ENCODE measurements at places on chromosomes 6 and 20.
A peak's percentile ranks its signal among the peaks of the same experiment; 100 is the strongest.

DNA sequence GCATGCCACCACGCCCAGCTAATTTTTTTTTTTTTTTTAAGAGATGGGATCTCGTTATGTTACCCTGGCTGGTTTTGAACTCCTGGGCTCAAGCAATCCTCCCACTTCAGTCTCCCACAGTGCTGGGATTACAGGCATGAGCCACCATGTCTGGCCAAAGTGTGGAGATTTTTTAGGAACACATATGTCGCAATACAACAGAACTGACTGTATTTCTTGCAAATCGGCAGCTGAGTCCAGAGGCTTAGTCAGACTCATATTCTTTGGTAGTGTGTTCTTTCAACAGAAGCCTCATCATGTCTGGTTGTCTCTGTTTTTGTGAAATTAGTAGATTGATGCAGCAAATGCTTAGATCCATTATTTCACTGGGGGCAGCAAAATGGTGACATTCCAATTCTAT lies 23.9 kb upstream of the CD164 start:
- no peak for DNase-seq

DNA sequence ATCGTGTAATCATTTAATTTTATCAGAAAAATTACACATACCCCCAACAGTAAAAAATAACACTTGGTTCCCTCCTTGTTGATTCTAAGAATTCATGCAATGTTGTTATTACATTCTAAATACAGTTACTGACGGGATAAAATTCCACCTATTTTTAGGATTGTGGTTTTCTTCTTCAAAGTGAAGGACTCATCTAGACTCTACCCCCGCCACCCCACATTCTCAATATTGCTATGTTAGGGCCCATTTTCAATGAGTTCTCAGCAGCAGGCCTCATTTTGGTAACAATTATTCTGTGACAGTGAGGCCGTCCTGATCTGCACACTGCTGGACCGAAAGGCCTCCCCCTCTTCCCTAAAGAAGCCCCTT lies 43.5 kb downstream of the PREX1 start:
- no peak for DNase-seq

DNA sequence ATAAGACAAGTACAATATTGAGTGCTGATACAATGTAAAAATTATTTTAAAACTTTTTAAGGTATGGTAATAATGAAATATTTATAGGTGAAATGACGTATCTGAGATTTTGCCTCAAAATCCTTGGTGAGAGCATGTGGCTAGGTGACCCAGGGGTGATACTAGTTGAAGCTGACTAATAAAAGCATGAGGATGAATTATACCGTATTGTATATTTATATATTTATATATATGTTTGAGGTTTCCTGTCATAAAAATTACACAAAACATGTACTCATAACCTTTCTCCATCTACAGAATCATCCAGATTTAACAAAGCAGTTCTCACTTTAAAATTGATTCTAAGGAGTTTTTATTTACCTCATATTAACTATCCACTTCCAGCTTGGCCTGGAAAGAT lies 358.1 kb downstream of the CDKAL1 start:
- no peak for DNase-seq

DNA sequence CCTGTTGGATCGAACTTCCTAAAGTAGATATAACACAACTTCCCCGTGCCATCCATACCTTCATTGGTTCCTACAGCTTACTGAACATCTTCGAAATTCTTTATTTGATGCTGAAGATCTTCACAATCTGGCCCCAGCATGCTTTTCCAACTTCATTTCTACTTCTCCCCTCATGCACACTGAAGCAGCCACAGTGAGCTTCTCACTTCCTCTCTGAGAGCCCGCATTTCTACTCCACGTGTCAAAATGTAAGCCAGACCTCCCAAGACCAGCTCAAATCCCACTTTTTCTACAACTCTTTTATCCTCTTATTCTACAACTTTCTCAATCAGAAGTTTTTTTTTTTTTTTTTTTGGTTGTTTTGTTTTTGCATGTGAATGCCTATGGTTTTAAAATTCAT lies 254.7 kb downstream of the GMPR start:
- no peak for DNase-seq

GRCh38 chr6:159961528-159961927 lies 7.4 kb upstream of the IGF2R start:
- no peak for DNase-seq

- no peak for DNase-seq
Observed at GRCh38 chr6:94401311-94401710, 982.0 kb upstream of the EPHA7 start.

- no peak for DNase-seq
Observed at GRCh38 chr6:38676974-38677544, 25.9 kb downstream of the GLO1 start.

GRCh38 chr6:144777249-144777648 lies 492.1 kb downstream of the UTRN start:
- no peak for DNase-seq

DNA sequence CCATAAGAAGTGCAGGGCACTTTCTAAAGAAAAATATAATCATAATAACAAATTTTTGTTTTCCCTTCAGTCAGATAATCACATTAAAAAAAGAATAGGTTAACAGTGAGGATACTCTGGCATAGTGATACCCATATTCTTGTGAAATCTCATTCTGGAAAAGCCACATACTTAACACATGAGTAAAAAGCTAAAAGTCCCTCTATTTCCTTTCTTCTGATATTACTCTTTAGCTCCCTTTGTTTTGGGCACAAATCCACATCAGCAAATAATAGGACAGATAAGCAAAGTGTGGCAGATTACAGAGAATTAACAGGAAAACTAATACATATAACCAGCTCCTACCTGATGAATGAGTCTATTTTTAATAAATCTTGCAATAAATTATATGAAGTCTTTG lies 15.8 kb downstream of the SHPRH start:
- no peak for DNase-seq

DNA sequence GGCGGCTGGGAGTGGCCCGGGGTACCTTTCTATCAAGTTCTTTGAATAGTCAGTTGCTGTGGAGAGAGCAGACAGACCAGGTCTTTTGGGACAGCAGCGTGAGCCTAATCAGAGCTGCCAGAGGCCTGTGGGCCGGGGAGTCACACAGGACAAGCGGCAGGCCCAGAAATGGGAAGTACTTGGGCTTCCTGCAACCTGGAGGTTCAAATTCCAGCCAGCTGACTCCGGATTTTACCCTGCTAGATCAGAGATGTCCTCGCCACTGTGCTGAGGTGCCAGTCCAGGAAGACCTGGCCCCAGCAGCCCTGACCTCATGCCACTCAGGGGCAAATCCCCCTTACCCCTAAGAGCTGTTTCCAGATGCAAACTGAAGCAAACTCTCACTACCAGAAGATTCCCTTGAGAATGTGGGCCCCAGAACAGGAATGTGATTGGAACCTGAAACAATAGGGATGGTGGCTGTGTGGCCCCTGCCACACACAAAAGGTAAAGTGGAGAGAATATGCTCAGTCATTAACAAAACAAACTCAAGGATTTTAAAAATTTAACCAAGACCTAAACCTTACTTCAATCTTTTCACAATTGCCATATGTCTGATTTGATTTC lies 9.7 kb downstream of the BEND3 start:
- no peak for DNase-seq

DNA sequence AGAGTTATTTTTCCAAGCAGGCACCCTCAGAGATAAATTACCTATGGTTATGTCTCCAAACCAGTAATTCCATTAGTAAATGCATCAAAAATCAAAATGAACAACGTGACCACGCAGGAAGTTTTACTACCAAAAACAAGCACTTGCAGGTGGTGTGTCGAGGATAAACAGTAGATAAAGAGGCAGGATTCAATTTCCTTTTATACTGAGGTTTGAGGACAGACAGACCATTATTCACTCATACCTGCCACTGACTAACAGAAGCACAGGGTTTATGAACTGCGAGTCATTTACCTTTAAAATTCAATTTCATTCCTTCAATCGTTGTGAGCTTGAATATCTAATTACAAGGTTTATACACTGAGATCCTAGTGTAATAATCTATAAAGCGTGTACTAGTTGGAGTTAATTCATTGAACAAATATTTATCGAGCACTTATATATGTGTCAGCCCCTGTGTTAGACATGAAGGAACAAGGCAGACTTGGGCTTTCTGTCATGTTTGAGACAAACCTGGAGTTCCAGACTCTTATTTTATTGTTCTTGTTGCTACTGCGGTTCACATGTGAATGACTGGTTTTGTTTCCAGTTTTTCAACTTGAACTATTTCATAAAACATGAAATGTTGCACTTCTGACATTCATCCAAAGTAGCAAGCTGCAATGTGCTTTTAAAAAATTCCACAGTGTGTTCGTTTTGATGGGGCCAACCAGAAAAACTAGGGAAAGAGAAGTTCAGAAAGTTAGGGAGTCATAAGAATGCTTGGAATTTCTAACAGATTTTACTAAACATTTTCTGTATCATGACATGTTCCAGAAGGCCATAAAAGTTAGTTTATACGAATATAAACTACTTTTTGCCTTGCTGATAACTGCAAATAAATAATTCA lies 205.6 kb downstream of the UST start:
- no peak for DNase-seq

GRCh38 chr20:2174067-2174466 lies 72.4 kb downstream of the STK35 start:
- no peak for DNase-seq

- no peak for DNase-seq
Observed at GRCh38 chr6:56616967-56617366, 25.7 kb downstream of the DST start.

GRCh38 chr6:6543181-6543879 lies 45.2 kb upstream of the LY86 start:
- no peak for DNase-seq

DNA sequence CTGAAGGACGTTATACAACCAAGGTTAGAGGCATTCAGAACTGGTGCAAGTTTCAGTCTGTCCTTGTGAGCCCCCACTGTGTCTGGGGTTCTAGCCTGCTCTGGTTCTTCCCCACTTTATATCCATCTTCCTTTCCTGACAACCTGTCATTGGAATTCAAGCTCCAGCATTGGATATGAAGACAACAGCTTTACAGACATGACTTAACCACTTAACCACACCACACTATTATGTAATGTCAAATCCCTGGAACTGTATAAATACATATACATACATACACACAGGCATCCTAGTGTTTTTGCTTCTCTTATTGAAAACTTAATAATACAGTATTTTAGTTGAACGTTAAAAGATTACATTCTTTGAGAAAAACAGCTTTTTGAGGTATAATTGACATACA lies 217.9 kb upstream of the SGK1 start:
- no peak for DNase-seq

DNA sequence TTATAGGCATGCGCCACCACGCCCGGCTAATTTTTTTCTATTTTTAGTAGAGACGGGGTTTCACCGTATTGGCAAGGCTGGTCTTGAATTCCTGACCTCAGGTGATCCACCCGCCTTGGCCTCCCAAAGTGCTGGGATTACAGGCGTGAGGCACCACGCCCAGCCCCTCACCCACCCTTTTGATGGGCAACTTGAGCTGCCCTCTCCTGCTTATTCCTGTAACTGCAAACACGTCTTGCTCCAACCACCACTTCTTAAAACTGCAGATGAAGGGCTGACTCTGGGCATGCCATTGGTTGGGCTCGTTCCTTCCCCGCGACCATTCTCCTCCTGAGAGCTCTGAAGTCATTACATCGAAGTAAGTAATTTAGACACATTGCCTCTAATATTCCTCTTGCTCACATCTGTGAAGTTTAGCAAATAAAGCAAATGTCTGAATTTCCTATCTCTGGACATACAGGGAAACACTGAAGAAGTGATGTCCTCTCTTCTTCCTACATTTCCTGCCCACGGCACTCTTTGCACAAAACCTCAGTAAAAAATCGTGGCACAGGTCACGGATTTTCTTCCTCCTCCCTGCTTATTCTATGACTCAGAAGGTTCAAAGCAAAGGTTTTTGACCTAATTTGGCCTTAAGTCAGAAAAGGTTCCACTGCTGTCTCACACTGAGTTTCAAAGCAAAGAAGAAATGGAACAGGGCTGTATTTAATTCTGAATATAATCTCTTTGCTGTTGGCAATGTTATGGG lies 117.5 kb downstream of the GMPR start:
- DNase-seq: no peak

GRCh38 chr6:46925563-46926253 lies 4.0 kb upstream of the ADGRF5 start:
- DNase-seq: no peak

- no peak for DNase-seq
Observed at GRCh38 chr6:149366267-149366921, 33.7 kb upstream of the SUMO4 start.

GRCh38 chr20:37803438-37804307 lies 99.3 kb upstream of the VSTM2L start:
- DNase-seq: no peak

DNA sequence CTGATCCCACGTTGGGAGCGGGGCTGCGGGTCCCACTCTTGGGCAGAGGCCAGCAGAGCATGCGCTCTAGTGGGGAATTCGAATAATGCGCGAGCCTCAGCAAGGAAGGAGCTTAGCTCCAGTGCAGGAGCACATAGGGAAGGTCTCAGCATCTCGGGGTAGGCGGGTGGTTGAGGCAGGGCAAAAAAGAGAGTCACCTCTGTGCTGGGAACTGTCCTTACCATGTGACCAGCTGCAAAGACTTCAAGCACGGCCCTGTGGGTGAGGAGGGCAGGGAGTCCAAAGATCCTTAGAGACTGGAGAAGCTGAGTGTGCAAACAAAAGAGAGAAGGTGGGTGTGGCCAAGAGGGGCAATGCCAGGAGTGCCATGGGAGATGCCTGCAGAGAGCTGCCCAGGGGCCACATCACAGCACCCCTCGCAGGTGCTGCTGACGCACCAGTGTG lies 79.2 kb upstream of the CD93 start:
- DNase-seq: no peak

DNA sequence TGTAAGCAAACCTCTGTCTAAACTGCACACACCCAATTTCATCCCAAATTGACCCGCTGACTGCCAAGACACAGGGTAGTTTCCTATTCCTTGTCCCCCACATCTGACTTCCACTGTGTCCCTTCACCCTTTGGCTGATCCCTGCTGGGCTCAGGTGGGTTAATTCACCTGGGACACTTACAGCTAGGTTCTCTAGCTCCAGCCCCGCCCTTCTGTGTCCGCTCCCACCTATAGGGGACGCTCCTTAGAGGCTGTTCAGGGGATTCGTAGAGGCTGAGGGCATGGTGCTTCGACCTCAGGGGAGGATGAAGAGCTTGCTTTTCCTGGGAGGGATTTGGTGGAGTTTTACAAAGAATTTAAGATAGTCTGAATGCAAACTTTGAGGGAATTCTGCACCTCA lies 4.0 kb upstream of the CD93 start:
- no peak for DNase-seq

DNA sequence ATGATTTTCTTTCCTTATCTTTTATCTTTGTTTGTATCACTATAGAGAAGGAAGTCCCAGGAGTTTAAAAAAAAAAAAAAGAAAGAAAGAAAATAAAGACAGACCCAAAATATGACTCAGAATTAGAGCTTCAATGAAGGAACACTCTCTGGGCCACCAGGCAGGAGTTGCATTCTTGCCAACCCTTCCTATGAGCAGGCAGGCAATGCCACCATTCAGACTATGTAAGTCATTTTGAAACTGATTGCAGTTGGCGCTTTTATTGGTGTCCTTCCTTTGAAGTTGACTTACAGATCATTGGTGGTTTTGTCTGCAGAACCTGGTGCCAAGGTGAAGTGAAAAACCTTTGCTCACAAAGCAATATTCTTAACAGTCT lies 50.3 kb downstream of the MYB start:
- DNase-seq: no peak

- peak; percentile 7 for DNase-seq
Observed at GRCh38 chr6:20403766-20404640, 2.3 kb downstream of the E2F3 start.

Measured in SHP77 treated with DMSO at 0.1 percent for 48 hours (cell line).